Smooth muscle cell of the coronary artery (primary cell): ENCODE measurements at places on chromosomes 12 and 14. TPM values are rescaled to one million over a fixed set of nuclear protein-coding genes. Genes with fewer than 3 reads are reported as not detected.

LYZ gene
- 0.08 TPM in 1 of 2 replicates, not detected in the other for total RNA-seq

NELL2 gene
- not detected in 2 replicates for total RNA-seq

KRT3 gene
- not detected in 2 replicates for total RNA-seq

ANG gene
- total RNA-seq = 8.0 and 8.1 TPM in 2 replicates

ST8SIA1 gene
- 0.30 and 5.6 TPM in 2 replicates for total RNA-seq

NT5DC3 gene
- 3.6 and 5.2 TPM in 2 replicates for total RNA-seq

EIF5 gene
- total RNA-seq = 114 and 401 TPM in 2 replicates

NR1H4 gene
- total RNA-seq = not detected in 2 replicates

PKP2 gene
- 0.35 and 2.3 TPM in 2 replicates for total RNA-seq

CD163 gene
- not detected in 2 replicates for total RNA-seq

PAPLN gene
- total RNA-seq = 2.4 and 2.5 TPM in 2 replicates

USP44 gene
- total RNA-seq = 0.38 and 0.82 TPM in 2 replicates

KCNJ8 gene
- 7.1 and 8.9 TPM in 2 replicates for total RNA-seq

TSPAN11 gene
- 0.08 and 1.1 TPM in 2 replicates for total RNA-seq

MMP19 gene
- total RNA-seq = 4.0 and 12.0 TPM in 2 replicates
